GM06990 (cell line): ENCODE measurements at places on chromosomes 4 and X.

DNA sequence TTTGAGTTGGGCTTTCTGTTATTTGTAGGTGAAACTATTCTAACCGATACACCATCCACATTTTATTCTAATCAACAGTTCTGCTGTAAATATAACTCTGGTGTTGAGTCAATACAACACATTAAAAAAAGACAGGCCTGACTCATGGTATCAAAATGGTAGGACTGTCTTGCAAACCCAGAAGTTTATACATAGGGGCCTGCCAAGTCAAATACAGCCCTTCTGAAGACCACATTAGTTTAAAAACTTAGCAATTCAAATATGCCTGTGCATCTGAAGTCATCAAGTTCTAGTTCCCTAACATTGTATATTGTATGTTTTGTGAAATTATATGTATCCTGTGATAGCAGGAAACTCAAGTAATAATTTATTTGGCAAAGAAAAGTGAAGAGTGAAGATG lies 24.4 kb upstream of the PDE5A start:
- DNase-seq = no peak

- DNase-seq = no peak
Measured at GRCh38 chr4:155245105-155245504, 36.7 kb downstream of the NPY2R start.

DNA sequence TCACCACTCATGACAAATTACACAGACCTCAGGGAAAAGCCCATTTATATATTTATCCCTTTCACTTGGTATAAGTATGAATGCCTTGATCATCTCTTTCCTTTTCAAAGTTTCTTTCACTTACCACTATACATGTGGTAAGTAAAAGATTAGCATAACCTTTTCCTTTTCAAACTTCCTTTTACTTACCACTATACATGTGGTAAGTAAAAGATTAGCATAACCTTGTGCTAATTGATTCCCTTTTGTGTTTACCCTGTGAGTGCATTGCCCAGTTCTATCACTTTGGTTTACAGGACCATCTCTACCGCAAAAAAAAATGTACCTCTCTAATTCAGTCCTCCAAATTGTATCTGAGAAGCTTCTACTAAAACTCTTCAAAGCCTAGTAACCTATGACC lies 32.7 kb upstream of the TCEANC start:
- DNase-seq = no peak

DNA sequence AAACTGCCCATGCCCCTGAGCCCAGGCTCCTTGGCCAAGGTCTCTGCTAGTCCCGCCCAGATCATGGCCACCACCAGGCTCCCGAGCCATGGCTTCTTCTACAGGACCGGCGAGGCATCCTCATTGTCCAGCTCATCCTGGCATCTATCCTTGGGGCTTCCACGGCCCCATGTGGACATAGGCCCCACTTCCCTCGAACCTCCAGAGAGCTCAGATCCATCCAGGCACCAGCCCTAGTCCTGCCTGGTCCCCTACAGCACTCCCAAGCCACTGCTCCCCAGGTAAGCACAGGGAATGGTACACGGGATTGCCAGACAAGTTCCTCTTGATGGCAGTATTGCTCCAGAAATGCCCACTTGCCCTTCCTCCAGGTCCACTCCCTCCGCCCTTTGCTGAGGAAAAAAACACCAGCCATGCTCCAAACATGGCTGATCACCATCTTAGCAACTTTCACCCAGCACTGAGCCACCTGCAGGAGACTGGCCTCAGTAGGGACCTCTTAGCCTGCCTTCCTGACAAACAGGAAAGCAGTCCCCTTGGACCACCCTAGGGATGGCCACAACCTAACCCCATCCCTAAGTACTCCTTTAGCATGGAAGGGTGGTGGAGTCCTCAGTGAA lies 272.1 kb upstream of the AGTR2 start:
- no peak for DNase-seq

DNA sequence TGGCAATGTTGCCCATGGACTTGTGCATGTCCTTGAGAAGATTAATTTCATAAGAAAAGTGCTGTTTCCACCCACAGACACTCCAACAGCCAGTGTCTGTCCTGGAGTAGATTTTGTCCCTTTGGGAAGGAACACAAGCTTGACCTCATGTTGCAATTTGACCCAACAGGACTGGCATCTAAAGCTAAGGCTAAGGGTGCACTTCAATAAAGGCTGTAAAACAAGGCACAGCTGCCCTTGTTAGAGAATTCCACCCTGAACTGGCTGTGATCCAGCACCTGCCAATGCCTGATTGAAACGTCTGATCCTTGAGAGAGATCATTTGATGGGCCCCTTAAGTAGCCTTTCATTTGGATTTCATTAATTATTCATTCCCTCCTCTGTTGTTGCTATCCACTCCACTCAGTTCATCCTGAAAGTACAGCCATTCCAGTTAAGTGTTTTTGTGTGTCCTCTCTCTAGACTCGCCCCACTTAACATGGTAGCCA lies 56.2 kb downstream of the CD99L2 start:
- no peak for DNase-seq

DNA sequence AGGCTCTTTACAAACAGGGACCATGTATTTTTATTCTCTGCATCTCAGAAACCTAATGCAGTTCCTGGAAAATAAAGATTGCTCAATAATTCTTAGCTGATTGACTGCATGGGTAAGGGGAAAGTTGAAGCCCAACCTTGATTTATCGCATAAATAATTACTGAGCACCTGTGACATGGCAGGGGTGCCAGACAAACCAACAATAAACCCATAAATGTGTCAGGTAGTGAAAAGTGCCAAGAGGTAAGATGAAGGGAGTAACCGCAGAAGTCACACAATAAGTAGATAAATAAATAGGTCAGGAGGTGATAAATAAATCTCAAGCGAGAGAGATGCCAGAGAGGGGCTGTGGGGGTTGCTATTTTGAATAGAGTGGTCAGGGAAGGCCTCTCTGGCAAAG lies 20.1 kb upstream of the AP1S2 start:
- DNase-seq = no peak

GRCh38 chr4:3630598-3631543 lies 98.6 kb upstream of the LRPAP1 start:
- no peak for DNase-seq

DNA sequence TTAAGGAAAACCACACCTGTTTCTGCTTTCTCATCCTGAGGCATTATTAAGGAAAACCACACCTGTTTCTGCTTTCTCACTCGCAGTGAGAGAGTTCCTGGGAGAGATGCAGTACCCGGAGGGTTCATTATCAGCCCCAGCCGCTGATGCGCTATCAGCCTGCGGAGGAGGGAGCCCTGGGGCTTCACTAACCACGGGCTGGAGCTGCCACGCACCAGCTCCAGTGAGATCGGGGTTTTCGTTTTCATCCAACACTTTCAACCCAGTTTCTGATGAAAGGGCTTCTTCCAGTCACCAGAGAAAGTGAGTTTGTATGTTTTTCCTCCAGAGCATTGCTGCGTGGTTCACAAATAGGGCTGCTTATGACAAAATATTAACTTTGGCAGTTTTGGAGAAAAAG lies 93.2 kb upstream of the PRKX start:
- DNase-seq = no peak

DNA sequence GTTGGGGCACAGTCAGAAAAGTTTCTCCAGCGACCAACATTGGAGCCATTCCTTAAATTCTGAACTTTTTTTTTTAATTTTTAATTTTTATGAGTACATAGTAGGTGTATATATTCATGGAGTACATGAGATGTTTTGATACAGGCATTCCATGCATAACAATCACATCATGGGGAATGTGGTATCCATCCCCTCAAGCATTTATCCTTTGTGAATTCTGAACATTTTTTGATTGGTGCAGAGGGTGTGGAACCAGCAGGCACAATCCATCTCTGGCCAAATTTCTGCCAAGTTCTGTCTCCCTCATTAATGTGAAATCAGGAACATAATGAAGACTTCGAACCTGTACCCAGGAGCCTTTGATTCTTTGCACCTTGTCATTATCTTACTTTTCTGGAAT lies 267.0 kb downstream of the FRMPD4 start:
- no peak for DNase-seq

GRCh38 chr4:151673908-151674520 lies 86.8 kb downstream of the GATB start:
- DNase-seq = no peak

GRCh38 chr4:7763788-7764187 lies 175.9 kb downstream of the AFAP1 start:
- no peak for DNase-seq

GRCh38 chr4:87465739-87466366 lies 43.5 kb downstream of the NUDT9 start:
- peak; percentile 2 for DNase-seq

- no peak for DNase-seq
Measured at GRCh38 chrX:74426071-74426470, 4.8 kb downstream of the SLC16A2 start.

- no peak for DNase-seq
Measured at GRCh38 chr4:66284991-66285451, 614.7 kb upstream of the EPHA5 start.

- no peak for DNase-seq
Measured at GRCh38 chr4:87117732-87118075, 102.7 kb downstream of the KLHL8 start.

- DNase-seq = no peak
Measured at GRCh38 chr4:146369446-146369845, 152.3 kb downstream of the SLC10A7 start.

GRCh38 chr4:14868426-14869395 lies 133.6 kb upstream of the CPEB2 start:
- DNase-seq = no peak

DNA sequence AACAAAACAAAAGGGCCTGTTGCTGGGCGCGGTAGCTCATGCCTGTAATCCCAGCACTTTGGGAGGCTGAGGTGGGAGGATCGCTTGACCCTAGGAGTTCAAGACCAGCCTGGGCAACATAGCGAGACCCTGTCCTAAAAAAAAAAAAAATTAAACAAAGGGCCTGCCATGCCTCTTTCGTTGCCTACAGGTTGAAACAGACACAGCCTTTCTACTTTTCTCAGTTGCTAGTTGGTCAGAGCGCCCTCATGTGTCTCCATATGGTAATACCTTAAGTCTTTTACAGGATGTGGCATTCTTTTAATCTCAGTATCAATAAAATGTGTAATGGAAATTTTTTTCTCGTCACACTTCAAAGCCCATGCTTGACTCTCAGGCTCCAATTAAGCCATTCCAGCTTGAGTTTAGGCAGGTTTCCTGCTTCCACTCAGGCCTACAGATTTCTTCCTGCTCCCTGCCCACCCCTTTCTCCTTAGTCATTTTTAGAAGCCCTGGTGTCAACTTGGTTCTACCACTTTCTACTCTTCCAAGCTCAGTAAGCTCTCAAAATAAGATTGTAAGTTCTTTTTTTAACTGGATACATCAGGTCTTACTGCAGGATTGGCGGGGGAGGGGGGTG lies 4.6 kb upstream of the SOWAHD start:
- no peak for DNase-seq

GRCh38 chr4:74823194-74823593 lies 28.9 kb upstream of the BTC start:
- peak; percentile 22 for DNase-seq

DNA sequence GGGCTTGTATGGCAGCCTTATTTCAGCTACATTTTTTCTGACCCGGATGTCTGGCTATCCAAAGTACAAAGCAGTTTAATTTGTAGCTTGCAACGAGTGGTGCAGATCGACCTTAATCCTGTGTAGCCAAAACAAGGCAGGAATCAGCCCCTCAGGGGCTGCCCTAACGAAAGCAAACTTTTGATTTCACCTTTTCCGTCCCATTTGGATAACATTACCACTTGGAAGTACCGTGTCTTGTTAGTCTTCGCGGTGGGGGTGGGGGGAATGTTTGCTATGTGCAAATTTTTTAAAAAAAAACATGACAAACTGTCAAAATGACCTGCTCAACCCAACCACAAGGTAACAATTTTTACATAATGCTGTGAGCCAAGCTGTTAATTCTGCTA lies 766 bp upstream of the DNAJB14 start:
- DNase-seq = no peak

GRCh38 chrX:10404436-10404835 lies 215.9 kb downstream of the MID1 start:
- no peak for DNase-seq

GRCh38 chr4:108829966-108830492 lies 67.2 kb upstream of the ETNPPL start:
- no peak for DNase-seq

- no peak for DNase-seq
Measured at GRCh38 chr4:137253949-137254348, 278.3 kb downstream of the PCDH18 start.

DNA sequence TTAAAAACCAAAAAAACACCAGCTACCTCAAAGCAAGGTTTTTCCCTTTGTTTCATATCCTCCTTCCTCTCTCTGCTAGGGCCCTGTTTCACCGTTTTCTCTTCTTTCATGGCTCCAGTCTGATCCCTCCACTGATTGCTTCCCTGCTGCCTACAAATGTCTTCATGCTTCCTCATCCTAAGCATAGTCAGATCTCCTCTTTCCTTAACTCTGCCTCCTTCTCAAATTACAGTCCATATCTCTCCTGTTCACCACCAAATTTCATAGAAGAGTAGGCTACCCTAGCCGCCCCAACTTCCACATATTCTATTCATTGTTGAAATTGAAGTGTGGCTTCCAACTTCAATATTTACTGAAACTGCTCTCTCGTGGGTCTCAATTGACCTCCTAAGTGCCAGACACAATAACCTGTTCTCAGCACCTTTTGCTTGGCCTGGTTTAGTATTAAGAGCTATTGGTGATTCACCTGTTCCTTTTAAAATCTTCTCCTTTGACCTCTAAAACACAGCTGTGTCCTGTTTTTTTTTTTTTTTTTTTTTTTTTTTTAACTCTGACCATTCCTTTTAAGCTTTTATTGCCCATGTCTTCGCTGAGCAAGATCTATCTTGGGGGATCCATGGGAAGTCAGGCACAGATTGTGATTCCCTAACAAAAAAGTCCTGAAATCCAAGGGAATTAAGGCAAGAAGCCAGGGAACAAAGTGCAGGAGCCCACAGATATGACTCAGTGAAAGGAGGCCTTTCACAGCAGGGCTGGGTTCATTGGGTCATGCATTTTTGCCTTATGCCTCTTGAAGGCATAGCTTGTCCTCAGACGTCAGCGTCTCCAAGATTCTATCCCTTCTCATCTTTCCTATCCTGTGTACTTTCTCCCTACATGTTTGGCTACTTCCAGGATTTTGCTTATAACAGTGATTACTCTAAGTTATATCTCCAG lies 85.4 kb downstream of the RPS3A start:
- no peak for DNase-seq

GRCh38 chrX:108456971-108457477 lies 17.4 kb downstream of the COL4A5 start:
- DNase-seq = no peak

DNA sequence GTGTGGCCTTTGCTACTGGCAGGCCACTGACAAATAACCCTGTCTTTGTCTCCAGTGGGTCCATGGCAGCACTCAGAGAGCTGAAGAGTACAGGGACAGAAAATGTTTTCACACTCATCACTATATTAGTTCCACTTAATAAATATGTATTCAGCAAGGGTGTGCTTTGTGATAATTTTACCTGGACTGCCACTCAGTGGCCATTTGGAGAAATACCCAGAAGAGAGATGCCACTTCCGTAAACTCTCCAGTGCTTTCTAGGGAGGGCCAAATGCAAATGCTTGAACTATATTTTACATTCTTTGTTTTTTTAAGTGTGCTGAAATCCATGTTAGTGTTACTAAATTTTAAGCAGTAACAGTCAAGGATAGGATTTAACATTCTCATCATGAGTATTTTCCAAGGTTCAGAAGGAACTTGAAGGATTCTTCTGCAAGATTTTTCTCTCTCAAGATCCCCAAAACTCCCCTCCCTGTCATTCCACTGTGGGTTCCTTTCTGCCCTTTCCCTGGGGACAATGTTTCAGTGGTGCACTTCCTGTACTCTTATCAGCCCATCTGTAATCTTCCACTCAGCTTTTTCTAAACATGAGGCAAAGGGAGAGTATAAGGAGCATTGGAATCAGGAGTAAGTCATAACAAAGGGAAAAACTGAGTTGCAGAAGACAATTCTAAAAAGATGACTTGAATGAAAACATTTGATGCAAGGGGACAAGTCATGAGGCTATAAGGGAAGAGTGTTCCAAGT lies 46.0 kb downstream of the TFDP3 start:
- no peak for DNase-seq
